ENCODE measurements at places on chromosomes 3 and 15. TPM values are rescaled to one million over a fixed set of nuclear protein-coding genes. Genes with fewer than 3 reads are reported as not detected.

The POLR2H gene
- total RNA-seq: 46.0 TPM

The TEX55 gene
- not detected for total RNA-seq

The FGD5 gene
- 2.5 TPM for total RNA-seq

The GOLGA6A gene
- 0.08 TPM for total RNA-seq

The ZNF197 gene
- 7.0 TPM for total RNA-seq

- no peak for ATAC-seq
These were observed 80.6 kb downstream of the GTF2E1 start for GRCh38 chr3:120823156-120823555.

GRCh38 chr3:167304077-167304476 lies 76.0 kb downstream of the ZBBX start:
- ATAC-seq: no peak

- ATAC-seq: no peak
These were observed 34.2 kb downstream of the GRIP2 start for GRCh38 chr3:14505803-14506500.

DNA sequence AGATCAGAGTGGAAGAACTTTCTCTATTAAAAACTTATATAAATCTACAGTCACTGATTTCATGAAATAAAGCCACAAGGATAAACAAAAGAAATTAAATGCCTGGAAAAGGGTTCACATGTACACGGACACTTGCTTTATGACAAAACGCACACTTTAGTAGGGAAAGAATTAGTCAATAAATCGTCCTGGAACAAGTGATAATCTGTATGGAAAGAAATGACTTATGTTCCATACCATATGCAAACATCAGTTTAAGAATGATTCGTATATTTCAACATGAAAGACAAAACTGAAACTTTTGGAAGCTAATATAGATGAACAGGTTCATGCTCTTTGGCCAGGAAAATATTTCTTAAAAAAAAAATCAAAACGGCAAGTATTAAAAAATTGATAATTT lies 40.2 kb downstream of the MEF2A start:
- ATAC-seq: no peak

DNA sequence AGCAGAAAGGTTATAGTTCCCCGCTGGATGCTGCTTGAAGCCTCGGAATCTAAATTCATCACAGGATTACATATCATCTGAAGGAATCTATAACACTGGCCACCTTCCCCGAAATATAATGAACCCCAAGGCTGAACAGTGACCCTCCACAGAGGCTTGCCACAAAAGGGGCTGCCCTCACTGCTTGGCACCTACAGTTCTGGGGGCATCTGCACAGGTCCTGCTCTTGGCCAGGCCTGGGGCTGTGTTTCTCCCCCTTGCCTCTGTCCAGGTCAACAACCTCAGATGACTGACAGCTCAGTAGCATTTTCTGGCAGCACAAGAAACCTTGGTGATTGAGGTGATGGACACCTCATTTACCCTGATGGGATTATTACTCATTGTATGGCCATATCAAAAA lies 1.5 kb upstream of the ADAMTS17 start:
- ATAC-seq: no peak

GRCh38 chr3:73030073-73030597 lies 31.3 kb upstream of the EBLN2 start:
- ATAC-seq: no peak

DNA sequence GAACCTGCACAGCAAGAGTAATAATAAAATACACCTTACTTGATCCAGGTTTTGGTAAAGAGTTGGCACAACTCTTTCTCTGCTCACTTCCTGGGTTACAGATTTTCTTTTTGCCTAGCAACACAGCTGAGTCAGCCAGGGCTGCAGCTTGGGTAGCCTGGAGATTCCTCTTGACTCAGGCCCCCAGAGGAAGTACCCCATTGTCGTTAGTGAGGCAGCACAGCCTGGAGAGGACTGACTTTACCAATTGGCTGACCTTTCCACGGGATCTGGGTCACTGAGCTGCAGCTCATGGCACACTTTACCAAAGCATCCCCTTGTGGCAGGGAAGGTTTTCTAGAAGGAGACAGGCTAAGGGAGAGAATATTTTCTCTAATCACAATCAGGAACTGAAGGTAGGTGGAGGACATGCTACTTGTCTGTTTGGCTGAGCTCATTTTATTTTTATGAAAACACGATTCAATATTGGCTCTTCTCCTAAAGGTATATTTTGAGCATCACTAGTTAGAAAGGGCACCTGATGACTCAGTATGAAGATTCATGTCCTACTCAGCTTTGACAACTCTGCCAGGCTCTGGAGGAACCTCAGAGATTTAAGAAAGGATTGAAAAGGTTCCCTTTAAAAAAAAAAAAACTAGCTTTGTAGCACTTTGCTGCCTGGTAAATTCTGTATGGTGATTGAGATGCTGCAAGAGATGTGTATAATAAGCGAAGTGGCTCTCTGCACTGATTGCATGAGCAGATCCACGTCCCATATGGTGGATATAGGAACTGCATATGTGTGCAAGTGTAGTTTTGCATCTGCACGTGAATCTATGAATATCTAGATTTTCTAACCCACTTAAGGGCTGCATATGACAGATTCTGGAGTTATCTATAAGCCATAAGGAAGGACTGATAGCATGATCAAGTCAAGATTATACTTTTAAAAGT lies 124.8 kb downstream of the CHDH start:
- peak; percentile 35 for ATAC-seq

DNA sequence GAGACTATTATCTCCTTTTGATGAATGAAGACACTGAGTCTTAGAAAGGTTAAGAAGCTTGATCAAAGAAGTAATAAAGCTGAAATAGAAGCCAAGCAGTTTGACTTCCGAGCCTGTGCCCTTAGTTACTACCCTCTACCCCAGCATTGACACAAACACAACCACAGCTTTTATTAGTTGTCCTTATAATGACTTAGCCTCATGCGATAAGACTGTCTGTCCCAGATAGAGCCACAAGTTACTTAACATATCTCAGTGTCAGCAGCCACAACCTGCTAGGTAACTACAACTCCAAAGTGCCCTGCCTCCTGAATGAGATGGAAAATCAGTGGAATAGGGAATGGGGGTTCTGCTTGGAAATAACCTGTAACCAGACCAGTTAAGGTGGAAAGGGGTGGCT lies 781.6 kb upstream of the CFAP20DC start:
- ATAC-seq: no peak

- ATAC-seq: peak; percentile 48
These were observed 1.2 kb downstream of the CHST2 start for GRCh38 chr3:143120716-143121240.

DNA sequence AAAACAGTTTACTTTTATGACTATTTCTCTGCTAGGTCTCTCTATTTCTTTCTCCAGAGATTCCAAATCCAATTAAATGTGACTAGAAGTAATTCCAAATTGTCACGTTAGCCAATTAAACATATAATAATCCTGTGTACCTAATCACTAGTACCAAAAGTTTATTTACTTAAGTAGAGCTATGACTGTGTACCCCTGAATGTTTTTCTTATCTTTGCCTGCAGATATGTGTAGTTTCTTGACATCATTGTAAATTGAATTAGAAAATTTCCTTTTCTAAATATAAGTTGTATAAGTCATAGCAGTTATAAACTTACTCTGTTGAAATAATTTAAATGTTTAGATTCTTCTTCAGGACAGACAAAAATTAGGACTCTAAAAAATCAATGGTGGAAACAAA lies 163.3 kb downstream of the SPATA16 start:
- ATAC-seq: no peak

DNA sequence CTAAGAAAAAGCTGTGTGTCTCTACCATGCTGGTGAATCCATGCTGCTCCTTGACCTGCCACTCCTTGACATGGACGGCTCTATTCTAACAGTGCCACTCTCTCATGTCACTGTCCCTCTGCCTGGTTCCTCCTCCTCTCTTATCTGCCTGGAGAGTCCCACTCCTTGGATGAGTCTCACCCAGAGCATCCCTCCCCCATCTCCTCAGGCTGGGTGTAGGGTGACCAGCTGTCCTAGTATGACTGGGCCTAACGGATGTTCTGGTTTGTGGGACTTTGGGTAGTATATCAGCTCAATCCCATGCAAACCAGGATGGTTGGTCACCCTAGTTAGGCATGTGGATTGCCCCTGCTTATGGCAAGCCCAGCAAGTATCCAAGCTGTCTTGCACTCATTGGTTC lies 54.3 kb downstream of the LIPC start:
- ATAC-seq: no peak
